ENCODE measurements at places on chromosomes 5 and 9. TPM values are rescaled to one million over a fixed set of nuclear protein-coding genes. Genes with fewer than 3 reads are reported as not detected.

- no peak for DNase-seq
Observed at GRCh38 chr9:112315331-112316257, 17.8 kb downstream of the PTBP3 start.

DNA sequence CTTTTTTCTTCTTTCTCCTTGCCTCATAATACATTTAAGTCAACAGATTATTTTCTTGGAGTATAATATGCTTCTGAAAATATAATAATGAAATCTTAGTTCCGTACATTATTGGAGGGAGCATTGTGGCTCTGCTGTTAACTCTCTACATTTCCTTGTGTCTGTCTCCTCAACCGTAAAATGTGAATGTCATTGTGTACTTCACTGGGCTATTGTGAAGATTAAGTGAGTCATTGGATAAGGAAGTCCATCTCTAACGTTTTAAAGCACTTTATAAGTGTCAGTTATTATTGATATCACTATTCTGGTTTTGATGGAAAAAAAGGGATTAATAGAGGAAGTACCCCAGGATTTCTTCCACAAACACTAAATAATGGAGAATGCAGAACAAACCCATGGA lies 304.5 kb upstream of the RFX3 start:
- no peak for DNase-seq

- no peak for DNase-seq
Observed at GRCh38 chr5:38615981-38616451, 59.6 kb upstream of the LIFR start.

DNA sequence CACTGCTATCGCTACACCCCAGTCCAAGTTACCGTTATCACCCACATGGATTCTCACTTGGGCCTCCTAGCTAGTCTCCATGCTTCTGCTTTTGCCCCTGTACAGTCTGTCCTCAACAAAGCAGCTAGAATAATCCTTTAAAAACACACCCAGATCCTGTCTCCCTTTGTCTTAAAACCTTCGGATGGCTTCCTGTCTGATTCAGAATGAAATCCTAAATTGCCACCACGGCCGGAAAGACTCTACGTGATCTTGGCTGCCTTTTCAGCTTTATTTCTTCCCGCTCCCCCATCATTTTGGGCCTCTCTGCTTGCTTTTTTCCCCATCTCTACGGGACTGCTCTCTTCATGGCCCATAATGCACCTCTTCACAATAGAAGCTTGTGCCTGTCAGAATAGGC lies 33.4 kb downstream of the GDNF start:
- DNase-seq = no peak

Gene RLN2
- 3.1 TPM for polyA plus RNA-seq

Gene ALDOB
- 733 TPM for polyA plus RNA-seq

Gene ANKRD31
- 0.70 TPM for polyA plus RNA-seq

Data from renal cortex interstitium (tissue), 15 donors.